ENCODE measurements at places on chromosomes 3 and 15. TPM values are rescaled to one million over a fixed set of nuclear protein-coding genes. Genes with fewer than 3 reads are reported as not detected.
A peak's percentile ranks its signal among the peaks of the same experiment; 100 is the strongest.

The NBEAL2 gene
- total RNA-seq: 115 TPM

DNA sequence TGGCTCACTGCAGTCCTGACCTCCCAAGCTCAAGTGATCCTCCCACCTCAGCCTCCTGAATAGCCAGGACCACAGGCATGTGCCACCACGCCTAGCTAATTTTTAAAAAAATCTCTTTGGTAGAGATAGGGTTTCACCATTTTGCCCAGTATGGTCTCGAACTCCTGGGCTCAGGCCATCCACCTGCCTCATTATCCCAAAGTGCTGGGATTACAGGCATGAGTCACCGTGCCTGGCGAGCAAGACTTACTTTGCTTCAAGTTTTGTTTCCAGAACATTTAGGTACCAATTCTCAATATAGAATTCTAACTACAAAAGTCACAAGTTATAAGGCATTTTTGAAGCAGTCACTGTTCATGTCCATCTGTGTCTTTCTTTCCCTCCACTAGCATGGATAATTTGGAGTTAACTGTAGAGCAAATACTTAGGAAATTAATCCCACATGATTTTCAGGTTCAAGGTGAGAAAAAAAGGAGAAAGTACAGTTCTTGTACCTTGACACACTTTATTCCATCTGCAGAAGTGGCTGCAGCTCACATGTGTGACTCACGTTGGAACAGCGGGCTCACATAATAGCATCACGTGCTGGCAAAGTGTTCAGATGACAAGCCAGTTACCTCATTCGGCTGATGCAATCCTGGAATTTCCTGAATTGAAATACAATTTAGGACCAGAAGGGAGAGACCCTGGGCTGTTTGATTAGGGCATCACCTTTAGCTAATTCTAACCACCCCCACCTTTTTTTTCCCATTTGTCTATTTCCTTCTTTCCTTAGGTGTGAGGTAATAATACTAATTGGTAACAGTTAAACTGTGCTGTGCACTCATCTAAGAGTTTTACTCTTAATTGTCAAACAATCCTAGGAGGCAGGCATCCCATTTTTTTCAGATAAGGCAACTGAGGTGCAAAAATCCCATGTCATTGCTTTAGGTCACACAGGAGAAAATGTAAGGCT lies 46.9 kb upstream of the NEDD4 start:
- DNase-seq: no peak
- H3K36me3 ChIP-seq: peaks cover 9% of the 10 kb centered on the region
- peaks cover 30% of the 10 kb centered on the region for H3K4me1 ChIP-seq
- no peak overlapping the region for H3K4me3 ChIP-seq

- no peak for DNase-seq
- H3K36me3 ChIP-seq: no peaks in the 10 kb centered on the region
- H3K27ac ChIP-seq: no peak overlapping the region
- no peak overlapping the region for H3K4me3 ChIP-seq
- H3K4me1 ChIP-seq: no peaks in the 10 kb centered on the region
Measured at GRCh38 chr3:70871909-70872656, 559.6 kb upstream of the MDFIC2 start.

GRCh38 chr3:123261666-123262065 lies 59.9 kb downstream of the SEC22A start:
- no peak overlapping the region for H3K4me3 ChIP-seq
- no peaks in the 10 kb centered on the region for H3K27me3 ChIP-seq
- DNase-seq: peak; percentile 64
- peaks cover 18% of the 10 kb centered on the region for H3K36me3 ChIP-seq
- peaks cover 7% of the 10 kb centered on the region for H3K4me1 ChIP-seq

- no peak overlapping the region for H3K4me3 ChIP-seq
- H3K27me3 ChIP-seq: no peaks in the 10 kb centered on the region
- no peaks in the 10 kb centered on the region for H3K36me3 ChIP-seq
- DNase-seq: no peak
- no peaks in the 10 kb centered on the region for H3K4me1 ChIP-seq
Measured at GRCh38 chr3:44411031-44411645, 66.3 kb downstream of the ZNF445 start.

All from activated CD4-positive, alpha-beta T cell treated with anti-CD3 and anti-CD28 coated beads, Interleukin-2, amount 10 ng/mL, durations not matched to agents 24 days and 14 days (primary cell).